ENCODE measurements at places on chromosomes 4 and X.

GRCh38 chr4:3387943-3388361 lies 53.8 kb upstream of the HGFAC start:
- peak; percentile 45 for DNase-seq

DNA sequence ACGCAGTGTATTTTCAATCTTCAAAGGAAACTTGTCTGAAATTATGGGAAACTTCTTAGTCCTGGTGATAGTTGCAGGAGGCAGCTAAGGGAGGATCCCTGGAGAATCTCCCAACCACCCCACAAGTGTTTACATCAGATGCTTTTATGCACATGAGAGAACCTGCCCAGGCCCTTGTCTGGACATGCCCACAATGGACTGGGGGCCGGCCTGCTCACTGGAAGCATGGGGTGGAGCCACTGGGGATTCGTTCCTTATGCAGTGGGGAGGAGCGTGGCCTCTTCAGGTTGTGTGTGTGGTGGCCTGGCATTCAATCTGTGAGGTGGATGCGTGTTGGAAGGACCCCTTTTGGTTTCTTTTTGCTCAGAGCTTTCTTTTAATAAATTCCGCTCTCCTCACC lies 398.7 kb upstream of the PPP1R2C start:
- no peak for DNase-seq

DNA sequence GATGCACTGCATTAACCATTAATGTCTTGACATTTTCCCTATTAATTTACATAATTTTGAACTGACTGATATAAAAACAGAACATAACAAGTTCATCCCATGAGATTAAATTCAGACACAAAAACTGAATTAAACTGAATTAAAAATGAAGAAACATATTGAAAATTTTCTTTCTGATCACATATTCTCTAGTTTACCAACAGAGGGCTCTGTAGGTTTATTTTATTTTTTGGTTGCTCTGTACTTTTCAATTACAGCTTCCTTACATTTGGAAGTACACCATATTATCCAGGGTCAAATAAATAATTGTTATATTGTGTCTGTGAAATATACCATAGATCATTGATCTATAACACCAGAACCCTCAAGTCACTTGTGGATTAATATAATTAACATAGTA lies 27.3 kb upstream of the CT83 start:
- no peak for DNase-seq

- no peak for DNase-seq
Observed at GRCh38 chr4:90537491-90537890, 410.3 kb downstream of the CCSER1 start.

- DNase-seq, result no peak
Observed at GRCh38 chr4:113700602-113701150, 60.9 kb downstream of the CAMK2D start.

DNA sequence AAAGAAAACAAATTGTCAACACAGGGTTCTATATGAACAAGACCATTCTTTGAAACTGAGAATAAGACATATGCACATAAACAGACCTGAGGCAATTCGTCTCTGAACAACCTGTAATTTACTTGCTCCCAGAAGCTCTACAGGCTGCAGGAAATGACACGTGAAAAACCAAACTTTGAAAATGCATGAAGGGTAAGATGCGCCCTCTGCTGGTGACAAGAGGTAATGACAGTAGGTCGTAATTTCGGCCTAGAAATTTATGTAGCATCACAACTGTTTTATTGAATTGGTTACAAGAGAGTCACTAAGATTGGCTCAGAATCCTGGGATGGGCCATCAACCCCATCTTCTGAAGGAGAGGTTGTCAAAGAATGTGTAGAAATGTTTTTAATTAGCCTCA lies 276.5 kb downstream of the PPP4R3C start:
- DNase-seq, result peak; percentile 5

DNA sequence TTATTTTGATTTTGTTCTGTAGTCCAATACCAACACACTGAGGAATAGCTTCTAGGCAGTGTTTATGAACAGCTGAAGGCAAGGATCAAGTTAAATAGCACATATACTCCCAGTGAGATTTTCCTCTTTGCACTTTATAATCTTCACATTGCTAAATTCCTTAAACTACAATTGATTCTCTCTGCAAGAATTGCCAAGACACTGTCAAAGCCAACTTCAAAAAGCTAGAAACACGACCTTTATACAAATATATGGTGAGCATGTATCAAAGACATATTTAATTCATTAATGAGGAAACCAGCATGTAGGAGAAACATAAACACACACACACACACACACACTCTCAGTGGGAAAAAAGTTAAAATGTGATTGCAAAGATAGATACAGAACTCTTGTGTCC lies 86.4 kb upstream of the FAM9C start:
- DNase-seq, result no peak

- no peak for DNase-seq
Observed at GRCh38 chrX:131725001-131725654, 181.3 kb downstream of the OR13H1 start.

GRCh38 chrX:20352935-20353336 lies 86.2 kb upstream of the RPS6KA3 start:
- no peak for DNase-seq

DNA sequence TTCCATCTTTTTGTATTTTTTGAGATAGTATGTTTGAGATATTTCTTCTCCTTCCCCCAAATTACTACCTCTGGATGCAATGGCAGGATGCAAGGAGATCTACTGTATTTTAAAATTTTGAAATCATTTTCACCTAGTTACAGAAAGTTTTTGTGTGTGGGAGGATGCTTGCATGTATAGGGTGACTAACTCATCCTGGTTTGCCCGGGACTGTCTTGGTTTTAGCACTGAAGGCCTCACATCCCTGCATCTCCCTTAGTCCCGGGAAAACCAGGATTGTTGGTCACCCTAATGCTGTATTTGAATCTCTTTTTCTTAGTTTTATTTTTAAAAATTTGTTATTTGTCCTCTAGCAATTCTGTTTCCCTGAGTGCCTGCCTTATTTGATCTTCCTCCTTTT lies 12.1 kb downstream of the SUPT20HL2 start:
- no peak for DNase-seq

GRCh38 chr4:120924931-120925330 lies 2.4 kb upstream of the PRDM5 start:
- no peak for DNase-seq

DNA sequence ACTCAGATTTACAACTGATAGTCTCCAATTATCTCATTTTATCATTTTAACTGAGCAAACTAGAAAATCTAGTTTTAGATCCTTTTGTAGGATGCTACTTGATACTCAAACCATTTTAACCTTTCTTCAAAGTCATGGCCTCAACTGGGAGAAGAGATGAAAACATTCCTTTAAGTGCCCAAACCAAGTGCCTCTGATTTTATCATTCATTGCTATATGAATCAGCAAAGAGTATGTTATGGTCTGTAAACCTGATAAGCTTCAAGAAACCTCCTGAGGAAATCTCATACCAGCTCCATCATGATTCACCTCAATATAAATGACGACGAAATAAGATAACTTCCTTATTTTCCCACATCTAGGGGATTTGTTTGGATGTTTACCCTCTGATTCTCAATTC lies 119.9 kb downstream of the FAM13A start:
- peak; percentile 26 for DNase-seq

DNA sequence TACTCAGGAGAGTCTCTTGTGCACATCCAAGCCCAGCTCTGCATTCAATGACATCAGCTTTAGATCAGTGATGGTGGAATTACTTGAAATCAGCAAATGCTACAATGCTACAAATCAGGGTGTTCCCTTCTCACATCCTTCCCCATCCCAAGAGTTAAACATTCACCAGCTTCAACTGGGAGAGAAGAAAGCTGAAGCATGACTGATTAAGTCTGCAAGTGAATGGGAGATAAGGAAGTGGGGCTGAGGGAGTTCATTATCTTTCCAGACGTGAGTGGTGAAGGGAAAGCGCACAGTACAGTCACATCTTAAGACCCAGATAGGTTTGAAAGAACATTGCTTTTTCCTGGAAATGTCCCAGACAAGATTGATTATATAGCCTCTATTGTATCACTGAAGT lies 26.2 kb upstream of the MAP9 start:
- no peak for DNase-seq

- no peak for DNase-seq
Observed at GRCh38 chrX:134407065-134407376, 52.9 kb upstream of the HPRT1 start.

DNA sequence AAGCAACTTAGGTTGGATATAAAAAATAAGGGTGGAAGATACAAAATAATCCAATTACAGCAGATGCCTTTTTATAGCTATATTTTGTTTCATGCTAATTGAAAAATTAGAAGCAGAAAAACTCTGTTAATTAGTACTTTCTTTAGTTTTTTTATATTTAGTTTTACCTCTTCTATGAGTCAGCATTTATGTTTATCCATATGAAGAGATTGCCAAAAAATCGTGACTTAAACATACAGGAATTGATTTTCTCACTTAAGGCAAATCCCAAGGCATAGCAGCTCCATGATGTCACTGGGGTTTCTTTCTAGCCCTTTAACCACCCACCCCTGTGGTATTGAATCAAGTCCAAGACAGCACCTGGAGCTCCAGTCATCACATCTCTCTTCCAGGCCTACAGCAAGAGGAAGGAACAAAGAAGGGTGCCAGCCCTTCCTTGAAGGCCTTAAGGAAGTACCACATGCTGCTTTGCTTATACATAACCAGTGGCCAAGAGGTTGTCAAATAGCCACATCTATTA lies 365.8 kb upstream of the TENM3 start:
- DNase-seq, result peak; percentile 75

DNA sequence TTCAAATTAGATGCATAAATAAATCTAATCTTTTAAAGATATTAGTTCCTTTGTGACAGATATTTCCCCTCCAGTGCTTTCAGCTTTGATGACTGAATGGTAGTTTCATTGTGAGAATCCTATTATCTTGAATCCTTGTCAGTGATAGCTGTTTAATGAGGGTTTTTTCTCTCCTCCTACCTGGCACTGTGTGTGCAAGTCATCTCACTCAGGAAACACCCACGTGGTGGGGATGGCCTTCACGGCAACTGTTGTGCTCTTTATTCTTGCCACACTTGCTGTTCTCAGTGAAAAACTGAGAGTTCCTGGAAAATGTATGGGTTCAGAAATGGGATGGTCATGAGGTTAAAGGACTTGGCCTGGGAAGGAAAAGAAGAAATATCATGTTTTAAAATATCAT lies 129.9 kb downstream of the SPRY1 start:
- no peak for DNase-seq

GRCh38 chr4:184722798-184723197 lies 11.1 kb downstream of the CENPU start:
- DNase-seq, result no peak

GRCh38 chrX:17005712-17006368 lies 59.4 kb downstream of the REPS2 start:
- no peak for DNase-seq

- DNase-seq, result peak; percentile 33
Observed at GRCh38 chr4:189088780-189089179, 851.9 kb upstream of the FRG1 start.

DNA sequence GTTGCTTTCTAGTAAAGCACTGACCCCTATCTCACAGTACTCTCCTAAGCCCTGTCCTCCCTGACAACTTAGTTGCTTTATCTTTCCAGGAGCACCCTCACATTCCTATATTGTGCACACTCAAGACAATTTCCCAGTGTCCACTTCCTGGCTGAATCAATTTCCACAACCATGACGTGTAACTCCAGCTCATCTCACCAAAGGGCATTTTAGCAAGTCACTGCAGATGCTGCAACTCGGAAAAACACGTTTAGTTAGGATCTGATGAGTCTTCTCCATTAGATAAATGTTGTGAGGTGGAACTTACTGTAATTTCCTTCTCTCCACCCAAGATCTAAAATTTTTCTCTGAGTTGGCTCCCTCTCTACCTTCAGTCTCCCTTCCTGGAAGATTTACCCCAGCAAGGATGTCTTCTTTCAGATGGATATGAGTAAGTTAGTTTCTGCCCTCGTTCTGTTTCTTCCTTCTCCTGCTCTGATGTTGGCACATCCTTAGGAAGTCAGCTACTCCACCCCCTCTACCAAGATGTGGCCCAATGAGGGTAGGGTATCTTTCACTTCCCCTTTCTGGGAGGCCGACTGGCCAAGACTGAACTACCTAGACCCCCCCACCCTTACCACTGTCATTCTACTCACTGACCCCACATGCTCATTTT lies 28.8 kb upstream of the IL13RA1 start:
- DNase-seq, result no peak

DNA sequence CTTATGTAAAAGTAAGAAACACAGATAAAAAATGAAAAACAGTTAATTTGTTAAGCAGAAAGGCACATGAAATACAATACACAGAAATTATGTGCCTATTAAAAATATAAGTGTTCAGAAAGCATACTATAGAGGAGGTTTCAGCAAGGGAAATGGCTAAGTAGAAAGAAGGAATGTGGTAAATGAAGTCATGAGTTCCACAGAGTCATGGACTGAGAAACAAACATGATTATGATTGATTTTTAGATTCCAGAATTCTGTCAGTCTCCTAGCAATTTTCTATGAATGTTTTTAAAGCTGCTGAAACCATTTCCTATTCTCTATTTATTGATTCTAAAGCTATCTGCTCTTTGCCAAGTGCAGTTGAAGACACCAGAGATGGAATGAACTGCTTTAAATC lies 1398.4 kb downstream of the ARAP2 start:
- peak; percentile 31 for DNase-seq

- peak; percentile 28 for DNase-seq
Observed at GRCh38 chrX:76279007-76279406, 106.1 kb downstream of the PBDC1 start.

- no peak for DNase-seq
Observed at GRCh38 chrX:107700317-107700774, 72.0 kb downstream of the PRPS1 start.
